ENCODE measurements at places on chromosomes 2 and 18.

GRCh38 chr2:99509387-99509786 lies 19.6 kb upstream of the REV1 start:
- no peak for DNase-seq

DNA sequence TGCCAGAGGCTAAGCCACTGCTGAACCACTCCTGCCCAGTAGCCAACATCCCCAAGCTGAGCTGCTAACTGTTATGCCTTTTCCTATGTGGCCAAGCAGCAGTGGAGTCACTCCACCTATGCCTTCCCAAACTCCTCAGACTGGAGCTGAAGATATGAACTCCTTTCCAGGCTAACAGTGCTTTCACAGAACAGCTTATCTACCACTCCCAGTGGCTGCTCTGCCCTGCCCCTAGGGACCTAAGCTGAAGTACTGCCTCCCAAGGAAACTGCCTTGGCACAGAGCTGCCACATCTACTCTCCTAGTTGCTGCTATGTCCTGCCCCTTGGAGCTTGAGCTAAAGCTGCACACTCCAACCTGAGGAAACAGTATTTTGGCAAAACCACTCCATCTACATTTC lies 275.9 kb downstream of the RBM43 start:
- DNase-seq = no peak

GRCh38 chr2:146077156-146077555 lies 1557.2 kb upstream of the ZEB2 start:
- DNase-seq = no peak

GRCh38 chr2:111632661-111633060 lies 251.3 kb downstream of the ANAPC1 start:
- DNase-seq = no peak

GRCh38 chr2:147663962-147664361 lies 180.9 kb upstream of the ACVR2A start:
- DNase-seq = no peak

GRCh38 chr2:37472959-37473358 lies 128.5 kb downstream of the QPCT start:
- no peak for DNase-seq

DNA sequence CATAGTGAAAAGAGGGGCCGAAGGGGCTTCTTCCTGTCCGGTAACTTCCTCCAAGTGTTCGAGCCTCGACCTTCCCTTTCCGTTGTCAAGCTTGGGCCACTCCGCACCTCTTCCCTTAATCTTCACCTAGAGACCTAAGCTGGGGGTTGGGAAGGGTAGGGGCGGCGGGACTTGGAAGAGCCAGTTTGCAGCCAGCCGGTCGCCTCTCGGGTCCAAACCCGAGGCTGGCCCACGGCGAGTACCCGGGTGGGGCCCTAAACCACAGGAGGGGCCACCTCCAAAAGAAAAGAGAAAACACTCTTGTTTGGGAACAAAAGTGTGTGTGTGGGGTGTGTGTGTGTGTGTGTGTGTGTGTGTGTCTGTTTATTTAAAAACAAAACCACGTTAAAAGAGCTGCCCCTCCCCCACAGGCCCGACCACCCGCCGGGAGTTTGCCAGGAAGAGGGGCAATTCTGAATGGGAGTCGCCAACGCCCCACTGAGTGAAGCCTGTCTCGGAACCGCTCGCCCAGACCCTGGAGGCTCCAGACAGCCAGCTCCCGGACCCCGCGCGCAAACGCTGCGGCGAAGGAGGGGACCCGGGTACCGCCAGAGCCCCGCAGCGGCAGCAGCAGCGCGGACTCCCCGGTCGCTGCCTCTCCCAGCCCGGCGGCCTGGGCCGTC lies 488 bp upstream of the RHOB start:
- no peak for DNase-seq

DNA sequence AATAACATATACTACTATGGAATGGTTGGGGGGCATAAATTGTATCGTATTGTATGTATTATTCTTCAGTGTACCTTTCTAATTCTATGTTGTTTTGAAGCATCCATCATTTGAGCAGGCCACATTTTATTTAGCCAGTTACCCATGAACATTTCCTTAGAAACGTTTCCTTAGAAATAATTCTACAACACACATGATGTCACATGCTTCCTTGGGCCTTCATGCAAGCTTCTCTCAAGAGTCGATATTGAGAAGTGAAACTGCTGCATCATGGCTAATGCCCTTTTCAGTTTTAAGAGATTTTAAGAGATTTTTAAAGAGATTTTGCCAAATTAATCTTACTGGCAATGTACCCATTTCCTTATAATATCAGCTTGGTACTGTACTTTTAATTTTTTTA lies 63.9 kb downstream of the ALPK2 start:
- peak; percentile 47 for DNase-seq

DNA sequence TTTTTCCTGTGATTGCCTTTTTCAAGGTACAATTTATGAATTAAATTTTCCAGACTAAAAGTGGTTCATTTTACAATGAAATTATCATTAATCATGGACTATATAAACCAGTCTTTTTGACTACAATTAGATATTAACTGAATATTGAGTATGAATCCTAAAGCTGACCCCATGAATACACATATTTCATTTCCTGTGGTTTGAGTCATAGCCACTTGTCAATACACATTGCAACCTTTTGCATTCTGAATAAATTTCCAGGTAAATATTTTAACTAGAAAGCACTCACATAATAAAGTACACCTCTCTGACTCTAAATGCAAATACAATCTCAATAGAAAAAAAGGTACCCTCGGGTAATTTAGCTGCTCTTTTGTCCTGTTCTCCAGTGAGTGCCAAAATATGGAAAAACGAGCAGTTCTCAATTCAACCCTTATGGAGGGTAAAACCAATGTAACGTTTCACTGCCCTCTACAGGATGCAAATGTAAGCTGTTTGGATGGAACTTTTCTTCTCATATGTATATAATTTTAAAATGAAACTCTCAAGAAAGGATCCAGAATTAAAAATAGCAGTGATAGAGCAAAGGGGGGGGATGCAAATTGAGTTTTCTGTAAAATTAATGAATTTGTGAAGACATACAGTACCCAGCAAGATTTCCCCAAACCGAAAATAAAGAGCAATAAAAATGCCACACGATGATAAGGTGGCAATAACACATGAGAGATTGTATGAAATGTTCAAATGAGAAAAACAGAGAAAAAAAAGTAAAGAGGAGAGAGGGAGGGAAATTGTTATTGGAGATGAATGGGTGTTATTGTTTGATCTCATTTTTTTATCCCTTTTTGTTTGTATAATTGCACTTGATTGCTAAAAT lies 1795.7 kb upstream of the PIK3C3 start:
- peak; percentile 61 for DNase-seq

DNA sequence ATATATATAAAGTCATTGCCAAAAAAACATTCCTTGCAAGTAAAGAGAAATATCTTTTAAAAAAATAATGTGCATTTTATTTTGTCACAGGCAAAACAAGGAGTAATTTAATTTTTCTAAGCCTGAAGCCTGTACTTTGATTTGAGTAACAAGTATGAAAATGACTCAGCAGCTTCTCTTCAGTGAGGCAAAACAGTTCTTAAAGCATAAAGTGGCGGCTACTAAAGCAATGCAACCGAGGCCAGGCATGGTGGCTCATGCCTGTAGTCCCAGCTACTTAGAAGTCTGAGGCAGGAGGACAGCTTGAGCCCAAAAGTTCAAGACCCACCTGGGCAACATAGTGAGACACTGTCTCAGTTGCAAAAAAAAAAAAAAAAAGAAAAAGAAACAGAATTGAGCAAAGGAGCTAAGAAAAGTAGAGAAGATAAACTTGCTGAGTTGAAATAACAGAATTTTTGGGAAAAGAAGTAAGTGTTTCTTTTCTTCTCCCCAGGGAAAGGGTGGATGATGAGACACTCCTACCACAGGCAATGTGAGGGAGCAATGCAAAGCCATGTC lies 29.6 kb downstream of the DOK1 start:
- DNase-seq = no peak

DNA sequence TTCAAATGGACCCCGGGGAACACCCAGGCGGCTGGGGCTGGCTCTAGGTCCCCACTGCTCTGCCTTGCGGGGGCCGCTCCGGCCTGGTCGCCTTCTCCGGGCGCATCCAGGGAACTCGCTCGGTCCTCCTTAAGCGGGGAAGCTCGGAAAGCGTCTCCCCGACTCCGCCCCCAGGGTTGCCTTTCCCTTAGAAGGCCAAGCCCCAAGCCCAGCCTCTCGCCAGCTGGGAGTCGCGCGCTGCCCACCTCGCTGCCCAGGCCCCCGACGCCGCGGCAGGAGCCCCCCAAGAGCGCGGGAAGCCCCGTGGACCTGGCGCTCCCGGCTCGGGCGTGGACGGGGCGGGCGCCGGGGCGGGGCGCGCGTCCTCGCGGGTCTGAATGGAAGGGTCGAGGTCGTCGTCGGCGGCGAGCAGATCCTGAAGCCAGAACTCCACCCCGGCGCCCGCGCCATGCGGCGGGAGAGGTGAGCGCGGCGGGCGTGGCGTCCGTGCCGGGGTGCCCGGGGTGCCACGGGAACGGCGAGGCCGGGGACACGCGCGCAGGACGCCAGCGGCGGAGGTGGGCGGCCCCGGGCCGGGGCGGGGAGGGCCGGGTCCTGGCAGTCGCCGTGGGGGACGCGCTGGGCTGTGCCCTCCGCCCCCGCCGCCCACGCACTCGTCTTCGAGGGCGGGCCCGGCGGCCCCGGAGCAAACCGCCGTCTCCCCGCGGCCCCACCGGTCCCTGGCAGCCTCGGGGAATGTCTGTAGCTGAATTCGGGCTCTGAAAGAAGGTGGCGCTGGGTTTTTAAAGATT lies at the start of gene BOK:
TSS of gene BOK (plus strand) at position 214 of the 791 bp plus-strand sequence. CDS start 739 bp downstream, outside the sequence.
- DNase-seq = peak; percentile 86

DNA sequence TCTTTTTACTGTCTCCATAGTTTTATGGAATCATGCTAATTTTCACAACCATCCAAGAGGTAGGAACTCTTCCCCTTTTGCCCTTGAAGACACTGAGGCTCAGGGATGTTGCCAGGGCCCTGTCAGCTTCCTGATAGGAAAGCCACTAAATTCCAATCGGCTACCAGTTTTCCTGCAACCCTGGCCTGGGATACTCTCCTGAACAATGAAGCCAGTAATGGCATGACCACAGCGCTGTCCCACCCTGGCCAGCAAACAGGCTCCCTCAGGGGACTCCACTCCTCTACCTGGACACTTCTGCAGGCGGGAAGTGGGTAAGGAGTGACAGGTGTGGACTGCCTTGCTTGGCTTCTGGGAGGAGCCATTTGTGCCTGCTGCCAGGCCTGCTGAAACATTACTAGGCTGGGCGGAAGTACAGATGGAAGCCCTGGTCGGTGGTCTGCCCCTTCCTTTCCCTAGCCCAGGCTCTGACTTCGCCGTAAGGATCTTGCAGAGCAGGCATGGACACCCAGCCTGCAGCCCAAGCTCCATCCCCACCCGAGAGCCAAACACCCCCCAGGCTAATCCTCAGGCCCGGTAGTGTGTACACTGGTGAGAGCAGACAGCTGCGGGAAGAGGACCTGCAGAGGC lies 78.8 kb upstream of the SMAD2 start:
- no peak for DNase-seq

DNA sequence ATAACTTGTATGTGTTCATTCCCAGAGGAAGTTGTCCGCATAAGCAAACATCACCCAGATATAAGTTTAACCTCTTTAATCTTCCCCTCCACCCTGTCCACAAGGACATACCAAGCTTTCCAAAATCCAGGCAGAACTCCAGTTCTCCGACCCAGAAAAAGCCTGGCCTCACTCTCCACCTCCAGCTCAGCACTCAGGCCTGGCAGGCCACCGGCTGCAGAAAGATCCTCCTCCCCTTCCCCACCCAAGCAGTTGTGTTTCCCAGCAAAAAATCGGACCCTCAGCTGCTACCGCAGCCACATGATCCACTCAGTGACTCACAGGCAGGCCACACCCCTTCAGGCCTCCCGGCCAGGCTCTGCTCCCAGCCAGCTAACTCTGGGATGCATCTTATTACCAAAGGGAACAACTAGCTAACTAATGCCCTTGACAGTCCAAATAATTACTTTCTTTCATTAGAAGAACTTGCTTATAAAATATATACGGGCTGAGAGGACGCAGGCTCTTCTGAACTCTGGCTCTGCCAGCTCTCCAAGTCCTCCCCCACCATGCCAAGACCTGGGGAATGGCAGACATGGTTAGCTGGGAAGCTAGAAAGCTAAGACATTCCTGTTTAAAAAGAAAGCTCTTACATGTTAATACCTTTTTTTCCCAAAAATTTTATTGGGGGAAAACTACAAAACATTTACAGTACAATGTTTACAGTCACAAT lies 4.5 kb downstream of the ZFP36L2 start:
- DNase-seq = peak; percentile 95

- no peak for DNase-seq
Observed at GRCh38 chr2:100213595-100213994, 71.2 kb upstream of the AFF3 start.

GRCh38 chr18:48202006-48202348 lies 207.2 kb downstream of the ZBTB7C start:
- no peak for DNase-seq

DNA sequence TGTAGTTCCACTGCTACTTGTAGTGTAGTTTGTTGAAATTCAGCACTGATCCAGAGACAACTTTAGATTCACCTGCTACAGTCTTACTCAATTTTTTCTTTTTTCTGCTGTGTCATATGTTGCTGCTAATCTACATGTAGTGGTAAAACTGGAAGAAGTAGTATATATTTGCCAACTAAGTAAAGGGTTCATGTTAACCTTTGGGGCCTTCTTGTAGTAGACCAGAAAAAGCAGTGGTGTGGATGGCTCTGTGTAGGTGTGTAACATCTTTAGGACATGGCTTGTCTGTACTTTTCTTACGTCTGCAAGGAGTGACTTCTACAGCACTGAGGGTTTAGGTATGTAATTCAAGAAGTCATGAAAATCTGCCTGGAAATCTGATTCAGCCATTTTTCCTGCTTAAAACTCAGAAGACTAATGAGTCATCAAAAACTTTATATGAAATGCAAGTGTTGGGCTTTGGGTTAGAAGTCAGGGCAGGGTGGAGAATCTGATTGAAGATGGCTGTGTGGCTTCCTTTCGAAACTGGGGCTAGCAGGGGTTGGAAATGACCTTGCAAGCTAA lies 8.4 kb downstream of the PTPRM start:
- DNase-seq = no peak

DNA sequence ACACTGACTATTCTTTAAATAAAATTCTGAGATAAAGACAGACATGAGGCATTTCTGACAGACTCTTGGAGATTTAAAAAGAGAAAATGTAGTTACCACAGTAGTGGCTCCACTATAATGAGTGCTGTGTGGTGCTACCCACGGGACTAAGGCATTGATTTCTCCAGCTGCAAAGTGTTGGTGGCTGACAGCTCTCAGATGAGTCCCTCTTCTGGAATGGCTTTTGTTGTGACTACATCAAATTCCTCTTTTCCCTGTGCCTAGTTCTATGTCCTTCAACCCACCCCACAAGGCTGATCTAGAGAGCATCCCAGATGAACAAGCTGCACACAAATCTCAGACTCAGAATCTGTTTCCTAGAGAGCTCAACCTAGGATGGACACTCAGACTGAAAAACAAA lies 884.8 kb upstream of the ZEB2 start:
- DNase-seq = no peak

- DNase-seq = no peak
Observed at GRCh38 chr18:9062418-9062751, 40.1 kb upstream of the NDUFV2 start.

- DNase-seq = no peak
Observed at GRCh38 chr18:24039671-24040070, 25.1 kb downstream of the TTC39C start.

- peak; percentile 13 for DNase-seq
Observed at GRCh38 chr18:902229-902628, 2.4 kb upstream of the ADCYAP1 start.
